ENCODE measurements at places on chromosomes 12 and 14.

DNA sequence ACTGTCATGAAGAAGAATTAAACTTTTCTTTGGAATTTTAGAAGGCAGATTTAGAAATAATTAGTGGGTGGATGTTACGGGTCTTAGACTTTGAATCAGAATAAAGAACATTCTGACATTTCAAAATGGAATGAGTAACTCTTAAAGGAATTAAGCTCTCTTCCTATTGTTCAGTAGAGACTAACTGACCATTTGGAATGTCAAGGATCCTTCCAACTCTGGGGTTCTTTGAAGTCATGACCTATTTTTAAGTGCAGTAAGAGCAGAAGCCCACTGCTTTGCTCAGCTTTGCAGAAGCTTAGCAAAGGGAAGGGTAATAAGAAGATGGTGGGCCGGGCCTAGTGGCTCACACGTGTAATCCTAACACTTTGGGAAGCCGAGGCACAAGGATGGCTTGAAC is 4.0 kb downstream of the CHURC1 start:
- no peak for DNase-seq

- no peak for DNase-seq
Measured at GRCh38 chr12:9404469-9405260, 196.5 kb upstream of the PZP start.

DNA sequence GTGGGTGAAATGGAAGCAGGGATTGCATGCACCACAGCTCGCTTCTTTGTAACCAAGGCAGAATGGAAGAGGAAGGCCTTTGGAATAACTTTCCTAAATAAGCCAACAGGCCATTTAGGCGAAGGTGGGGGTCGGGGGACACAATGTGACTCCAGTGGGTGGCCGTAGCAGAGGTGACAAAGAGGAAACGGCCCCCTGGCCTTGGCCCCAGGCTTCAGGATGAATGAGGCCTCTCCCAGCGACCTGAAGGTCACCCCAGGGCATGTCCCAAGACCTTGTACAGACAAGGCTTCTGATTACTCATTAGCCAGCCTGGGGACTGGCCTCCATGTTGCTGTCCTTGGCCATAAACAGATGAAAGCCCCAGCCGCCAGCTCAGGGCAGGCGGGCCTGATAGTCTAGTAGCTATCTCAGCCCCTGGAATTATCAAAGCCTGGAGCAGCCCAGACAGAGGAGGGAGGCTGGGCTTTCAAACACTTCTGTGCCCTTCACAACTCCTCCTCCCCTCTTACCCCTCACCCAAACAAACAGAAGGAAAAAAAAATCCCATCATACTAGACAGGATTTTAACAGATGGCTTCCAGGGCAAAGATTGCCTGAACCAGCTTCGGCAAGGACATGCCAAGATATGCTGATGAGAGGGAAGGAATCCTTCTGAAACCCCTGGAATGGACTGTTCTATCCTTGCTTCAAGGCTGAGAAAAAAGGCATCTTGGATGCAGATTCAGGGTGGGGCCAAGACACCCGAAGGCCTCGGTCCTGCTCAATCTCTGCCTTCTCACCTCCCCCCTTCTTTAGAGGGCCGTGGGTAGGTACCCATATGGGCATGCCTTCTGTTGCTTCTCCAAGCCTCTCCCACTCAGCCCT is 142.3 kb upstream of the PARP11 start:
- DNase-seq = no peak

- DNase-seq = no peak
Measured at GRCh38 chr12:42985506-42985905, 396.0 kb upstream of the PRICKLE1 start.

- no peak for DNase-seq
Measured at GRCh38 chr14:68676511-68676943, 116.3 kb downstream of the ZFP36L1 start.

DNA sequence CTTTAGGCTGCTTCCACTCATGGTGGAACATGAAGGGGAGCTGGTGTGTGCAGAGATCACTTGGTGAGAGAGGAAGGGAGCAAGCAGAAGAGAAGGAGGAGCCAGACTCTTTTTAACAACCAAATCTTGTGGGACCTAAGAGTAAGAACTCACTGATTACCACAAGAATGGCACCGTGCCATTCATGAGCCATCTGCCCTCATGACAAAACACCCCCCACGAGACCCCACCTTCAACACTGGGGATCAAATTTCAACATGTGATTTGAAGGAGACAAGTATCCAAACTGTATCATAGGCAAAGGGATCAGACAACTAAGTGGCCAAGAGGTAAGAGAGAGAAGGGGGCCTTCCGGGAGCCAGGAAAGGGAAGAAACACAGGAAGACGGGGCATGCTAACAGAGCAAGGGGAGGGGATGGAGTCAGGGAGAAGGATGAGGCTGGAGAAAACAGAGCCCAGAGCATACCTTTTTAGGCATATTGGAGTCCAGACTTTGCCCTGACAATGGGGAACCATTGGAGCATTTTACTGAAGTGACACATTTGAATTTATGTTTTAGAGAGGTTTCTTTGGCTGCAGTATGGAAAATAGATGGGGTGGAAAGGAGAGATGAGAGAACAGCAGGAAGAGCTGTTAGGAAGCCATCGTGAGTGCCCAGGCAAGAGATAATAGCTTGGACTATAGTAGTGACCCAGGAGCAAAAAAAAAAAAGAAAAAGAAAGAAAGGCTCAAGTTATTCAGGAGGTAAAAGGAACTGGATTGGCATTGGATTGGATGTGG is 204.4 kb upstream of the NUDT4 start:
- DNase-seq = no peak

GRCh38 chr12:98332642-98333041 is 182.7 kb upstream of the TMPO start:
- no peak for DNase-seq

DNA sequence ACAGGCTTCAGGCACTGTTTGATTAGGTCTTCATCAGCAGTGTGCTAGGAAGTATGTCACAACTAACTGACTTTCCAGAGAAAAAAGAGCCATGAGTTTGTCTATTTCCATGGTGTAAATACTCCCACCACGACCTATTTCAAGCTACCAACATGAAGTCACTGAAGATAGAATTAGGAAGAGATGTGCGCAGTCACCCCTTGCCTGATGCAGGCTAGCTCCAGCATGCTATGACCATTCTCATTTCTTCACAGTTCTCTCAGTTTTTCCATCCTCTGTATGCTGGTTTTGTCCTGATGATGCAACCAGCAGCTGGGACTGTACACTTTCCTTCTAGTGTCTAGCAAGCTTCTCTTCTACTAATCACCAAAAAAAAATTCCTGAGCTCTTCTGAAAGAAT is 191.6 kb upstream of the NUDT4 start:
- no peak for DNase-seq

DNA sequence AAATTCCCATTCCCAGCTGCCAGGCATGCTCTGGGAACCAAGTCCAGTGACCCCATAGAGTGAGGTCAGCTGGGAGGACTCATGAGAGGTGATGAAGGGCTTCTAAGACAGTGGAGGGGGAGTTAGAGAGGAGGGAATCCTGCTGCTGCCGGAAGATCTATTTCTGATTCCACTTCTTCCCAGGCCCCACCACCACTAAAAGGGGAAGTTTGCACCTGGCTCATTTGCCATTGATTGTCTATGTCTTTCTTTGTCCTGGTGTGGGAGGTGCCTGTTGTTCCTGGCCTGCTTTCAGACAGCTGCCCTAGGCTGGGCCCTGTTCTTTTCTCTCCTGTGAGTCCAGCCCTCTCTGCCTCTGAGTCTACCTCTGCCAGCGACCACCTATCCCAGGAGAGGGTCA is 3.0 kb upstream of the KRT6A start:
- DNase-seq = no peak

- no peak for DNase-seq
Measured at GRCh38 chr12:42962384-42962783, 372.8 kb upstream of the PRICKLE1 start.

- no peak for DNase-seq
Measured at GRCh38 chr12:4824380-4824779, 85.3 kb upstream of the KCNA1 start.
